Right renal cortex interstitium (tissue), 3 donors: ENCODE measurements at places on chromosomes 4 and X.

- DNase-seq = no peak
Observed at GRCh38 chrX:86016139-86016538, 31.2 kb downstream of the CHM start.

- DNase-seq = no peak
Observed at GRCh38 chr4:98536631-98537030, 121.8 kb downstream of the TSPAN5 start.

DNA sequence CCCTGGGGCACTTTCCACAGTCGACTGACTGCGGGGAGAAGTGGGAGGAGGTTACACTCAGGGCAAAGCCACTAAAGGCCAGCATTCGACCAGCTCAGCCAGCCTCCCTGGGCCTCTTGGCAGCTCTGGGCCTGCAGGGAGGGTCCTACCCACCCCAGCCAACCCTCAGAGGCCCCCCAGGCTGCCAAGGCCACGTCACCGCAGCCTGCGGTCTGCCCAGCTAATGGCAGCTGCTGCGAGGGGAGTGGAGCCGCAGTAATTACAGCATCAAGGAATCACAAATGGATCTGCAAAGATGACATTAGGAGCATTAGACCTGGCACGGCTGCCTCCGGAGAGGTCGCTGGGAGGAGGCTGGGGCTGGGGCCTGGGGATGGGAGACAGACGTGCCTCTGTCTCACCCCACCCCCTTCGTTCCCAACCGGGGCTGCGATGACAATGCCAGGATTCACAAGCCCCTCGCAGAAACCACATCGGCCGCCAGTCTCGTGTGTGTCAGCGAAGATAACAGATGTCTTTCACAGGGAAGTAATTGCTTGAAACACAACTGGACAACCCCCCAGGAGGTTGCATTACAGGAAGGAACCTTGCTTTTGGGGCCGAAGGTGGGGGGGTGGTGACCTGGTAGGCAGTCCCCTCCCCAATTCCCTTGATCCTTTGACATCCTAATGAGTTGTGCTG lies 367.6 kb downstream of the BCOR start:
- no peak for DNase-seq

DNA sequence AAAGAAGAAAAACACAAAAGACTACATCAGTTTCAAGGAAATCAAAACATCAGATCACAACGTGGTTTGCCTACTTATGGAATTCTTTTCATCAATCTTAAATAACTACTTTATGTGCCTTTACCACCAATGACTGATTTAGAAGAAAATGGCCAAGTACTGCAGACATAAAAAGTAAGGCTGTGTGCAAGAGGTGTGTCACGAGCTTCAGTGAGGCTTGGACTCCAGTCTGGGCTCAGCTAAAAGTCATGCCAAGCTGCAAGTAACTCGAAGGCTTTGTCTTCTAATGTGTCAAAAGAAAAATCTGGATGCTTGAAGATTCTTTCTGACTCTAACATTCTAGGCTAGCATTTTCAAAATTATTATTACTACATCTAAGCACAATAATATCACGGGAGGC lies 17.0 kb downstream of the PRSS12 start:
- no peak for DNase-seq

DNA sequence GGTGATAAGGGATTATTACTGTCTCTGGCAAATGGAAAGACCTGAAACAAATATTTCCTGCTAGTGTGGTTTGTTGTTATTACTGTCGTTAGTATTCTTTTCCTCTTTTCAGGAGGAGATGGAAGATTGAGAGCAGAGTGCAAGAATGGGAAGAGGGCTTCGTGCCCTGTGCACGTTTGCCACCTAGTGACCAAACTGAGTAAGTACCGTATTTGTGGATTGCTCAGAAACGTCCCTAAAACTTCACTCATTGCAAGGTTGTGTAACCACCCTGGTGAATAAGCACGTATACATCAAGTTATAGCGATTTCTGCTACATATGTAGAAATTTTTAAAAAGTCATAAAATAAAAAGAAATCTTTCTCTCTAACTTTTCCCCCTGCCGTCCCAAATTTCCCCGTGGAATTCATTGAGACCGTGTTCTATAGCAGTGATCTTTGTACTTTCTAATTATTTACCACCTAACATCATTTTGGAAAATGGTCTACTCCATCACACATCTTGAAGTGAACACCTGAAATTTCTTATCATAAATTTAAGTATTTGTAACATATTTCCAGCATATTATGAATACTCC lies 24.3 kb downstream of the LINC00632 start:
- DNase-seq = no peak

GRCh38 chrX:149069899-149070298 lies 435.2 kb downstream of the IDS start:
- no peak for DNase-seq

GRCh38 chr4:101103381-101104142 lies 243.8 kb downstream of the PPP3CA start:
- DNase-seq = no peak

DNA sequence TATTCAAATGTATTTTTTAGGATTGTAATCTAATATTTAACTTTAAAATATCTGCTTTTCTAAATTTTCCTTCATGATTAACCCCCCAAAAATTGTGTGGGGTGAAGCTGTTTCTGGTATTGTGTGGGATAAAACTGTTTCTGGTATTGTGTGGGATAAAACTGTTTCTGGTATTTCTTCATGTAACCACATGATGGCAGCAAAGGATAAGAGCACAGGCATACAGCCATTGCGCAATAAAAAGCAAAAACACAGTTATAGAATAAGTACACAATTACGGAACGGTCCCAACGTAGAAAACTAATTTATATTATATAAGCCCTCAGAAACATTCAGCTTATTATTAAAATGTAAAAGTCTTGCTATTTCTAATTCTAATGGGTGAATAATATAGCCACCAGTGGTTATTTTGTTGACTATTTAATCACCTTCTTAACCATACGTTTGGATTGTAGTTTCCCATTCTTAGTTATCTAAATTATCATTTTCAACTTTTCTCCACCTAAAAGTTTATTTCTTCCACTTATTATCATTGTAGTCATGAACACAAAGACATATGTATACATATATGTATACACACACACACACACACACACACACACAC lies 333.9 kb upstream of the FSTL5 start:
- peak; percentile 8 for DNase-seq

DNA sequence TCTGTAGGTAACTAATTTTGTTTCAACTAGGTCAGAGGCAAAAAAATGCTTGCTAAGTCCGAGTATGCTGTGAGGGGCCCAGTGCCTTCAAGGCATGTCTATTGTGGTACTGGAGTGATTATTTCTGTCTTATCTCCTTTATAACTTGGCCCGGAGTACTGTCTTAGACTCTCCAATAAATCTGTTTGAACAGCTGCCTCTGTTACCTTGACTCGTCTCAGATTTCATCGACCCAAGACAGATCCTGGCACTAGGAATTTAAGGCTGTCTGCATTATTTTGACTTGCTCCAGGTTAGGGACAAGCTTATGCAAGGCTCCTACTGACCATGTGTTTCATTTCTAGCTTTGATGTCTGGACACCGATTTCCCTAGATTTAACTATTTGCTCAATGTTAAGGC lies 41.1 kb upstream of the NKAP start:
- no peak for DNase-seq

- DNase-seq = no peak
Observed at GRCh38 chrX:40012039-40012867, 85.5 kb downstream of the BCOR start.

DNA sequence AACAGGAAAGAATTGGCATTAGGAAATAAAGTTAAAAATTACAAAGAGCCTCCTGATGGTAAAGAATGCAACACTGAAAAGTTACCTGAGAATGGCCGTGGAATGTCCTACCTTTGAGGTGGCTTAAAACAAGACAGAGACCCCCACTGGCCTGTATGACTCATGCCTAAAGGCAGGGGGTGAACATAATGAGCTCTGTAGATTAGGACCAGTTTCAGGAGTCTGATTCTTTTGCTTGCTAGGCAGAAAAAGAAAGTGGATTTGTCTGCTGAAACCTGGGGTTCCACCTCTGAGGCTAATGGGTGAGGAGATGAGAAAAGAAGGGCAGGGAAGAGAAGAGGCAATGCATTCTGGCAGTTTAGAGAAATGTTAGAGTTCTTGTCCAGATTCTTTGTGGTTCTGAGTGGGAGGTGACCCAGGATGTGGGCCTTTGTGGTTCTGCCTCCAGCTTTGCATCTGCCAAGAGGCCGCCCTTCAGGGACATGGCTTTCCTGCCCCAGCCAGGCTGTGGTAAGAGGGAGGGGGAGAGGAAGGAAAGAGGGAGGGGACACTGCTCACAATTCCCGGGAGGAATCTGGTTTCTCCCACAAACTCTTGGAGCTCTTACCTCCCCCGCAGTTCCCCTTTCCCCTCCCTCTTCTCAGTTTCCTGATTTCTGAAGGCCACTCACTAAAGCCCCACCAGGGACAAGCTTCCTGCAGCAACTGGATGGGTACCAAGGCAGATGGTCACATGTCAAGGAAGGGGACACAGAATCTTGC lies 109.6 kb downstream of the EFNB1 start:
- DNase-seq = no peak

GRCh38 chr4:32112891-32113290 lies 1392.7 kb downstream of the PCDH7 start:
- DNase-seq = no peak

DNA sequence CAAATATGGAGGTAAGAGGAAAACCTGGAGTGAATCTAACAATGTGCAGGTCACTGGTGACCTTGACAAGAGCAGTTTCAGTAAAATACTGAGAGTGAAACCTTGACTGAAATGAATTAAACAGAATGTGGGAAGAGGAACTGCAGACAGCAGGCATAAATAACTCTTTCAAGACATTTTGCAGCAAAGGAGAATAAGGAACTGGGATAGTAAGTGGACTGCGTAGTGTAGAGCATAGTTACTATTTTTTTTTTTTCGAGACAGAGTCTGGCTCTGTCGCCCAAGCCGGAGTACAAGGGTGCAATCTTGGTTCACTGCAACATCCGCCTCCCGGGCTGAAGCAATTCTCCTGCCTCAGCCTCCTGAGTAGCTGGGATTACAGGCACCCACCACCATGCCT lies 24.0 kb downstream of the RBMX start:
- no peak for DNase-seq
